NCI-H460 (cell line): ENCODE measurements at places on chromosomes 12 and 14.

DNA sequence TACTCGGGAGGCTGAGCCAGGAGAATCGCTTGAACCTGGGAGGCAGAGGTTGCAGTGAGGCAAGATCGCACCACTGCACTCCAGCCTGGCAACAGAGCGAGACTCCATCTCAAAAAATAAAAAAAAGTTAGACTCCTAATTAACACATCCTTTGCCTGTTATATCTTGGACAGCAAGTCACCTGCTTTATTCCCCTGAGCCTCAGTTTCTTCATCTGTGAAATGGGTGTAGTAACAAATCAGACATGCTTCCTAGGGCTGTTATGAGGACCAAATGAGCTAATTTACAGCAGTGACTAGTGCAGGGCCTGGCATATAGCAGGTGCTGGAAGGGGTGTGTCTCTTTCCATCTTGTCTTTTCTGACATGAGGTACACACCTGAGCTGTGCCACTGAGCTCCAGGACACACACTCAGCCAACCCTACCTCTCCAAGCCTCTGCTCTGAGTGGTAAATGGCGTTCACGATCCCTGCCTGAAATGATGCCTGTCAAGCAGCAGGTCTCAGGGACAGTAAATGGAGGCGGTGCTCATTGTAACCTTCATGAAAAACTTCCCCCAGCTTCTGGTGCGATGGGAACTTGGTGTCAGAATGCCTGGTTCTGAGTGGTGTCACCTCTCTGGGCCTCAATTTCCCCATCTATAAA, 31.7 kb downstream of the FOXN4 start:
- no peak for DNase-seq

DNA sequence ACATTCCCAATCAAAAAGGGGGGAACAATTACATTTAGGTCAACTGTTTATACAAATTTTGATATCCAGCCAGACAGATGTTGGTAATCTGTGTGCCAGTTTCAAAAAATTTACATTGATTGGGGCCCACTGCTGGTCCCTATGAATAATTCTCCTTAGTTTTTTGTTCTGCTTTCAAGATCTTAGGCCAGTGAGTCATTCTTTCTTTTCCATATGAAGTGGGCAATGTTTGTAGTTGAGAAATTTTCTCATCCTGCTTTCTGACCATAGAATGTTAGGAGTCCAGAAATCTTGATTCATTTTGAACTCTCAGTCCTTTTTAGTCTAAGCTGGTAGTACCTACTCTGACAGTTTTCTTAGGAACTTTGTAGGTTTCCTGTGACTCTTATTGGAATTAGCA, 244.3 kb downstream of the DIO2 start:
- no peak for DNase-seq

DNA sequence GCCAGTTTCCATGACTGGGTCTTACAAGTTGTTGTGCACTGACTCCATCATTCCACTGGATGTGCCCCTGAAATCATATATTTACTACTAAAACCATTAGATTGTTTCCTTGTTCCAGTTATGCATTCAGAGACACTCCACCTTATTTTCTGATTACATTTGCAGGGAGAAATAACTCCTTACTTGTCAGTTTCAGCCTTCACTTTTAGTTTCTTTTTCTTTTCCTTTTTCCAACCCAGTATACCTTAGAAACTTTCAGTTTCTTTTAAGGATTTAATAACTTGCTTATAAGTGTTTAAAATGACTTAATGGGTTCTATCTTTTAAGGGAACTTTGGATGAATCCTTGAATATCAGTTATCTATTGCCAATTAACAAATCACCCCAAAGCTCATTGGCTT, 39.9 kb downstream of the MRPL42 start:
- no peak for DNase-seq

DNA sequence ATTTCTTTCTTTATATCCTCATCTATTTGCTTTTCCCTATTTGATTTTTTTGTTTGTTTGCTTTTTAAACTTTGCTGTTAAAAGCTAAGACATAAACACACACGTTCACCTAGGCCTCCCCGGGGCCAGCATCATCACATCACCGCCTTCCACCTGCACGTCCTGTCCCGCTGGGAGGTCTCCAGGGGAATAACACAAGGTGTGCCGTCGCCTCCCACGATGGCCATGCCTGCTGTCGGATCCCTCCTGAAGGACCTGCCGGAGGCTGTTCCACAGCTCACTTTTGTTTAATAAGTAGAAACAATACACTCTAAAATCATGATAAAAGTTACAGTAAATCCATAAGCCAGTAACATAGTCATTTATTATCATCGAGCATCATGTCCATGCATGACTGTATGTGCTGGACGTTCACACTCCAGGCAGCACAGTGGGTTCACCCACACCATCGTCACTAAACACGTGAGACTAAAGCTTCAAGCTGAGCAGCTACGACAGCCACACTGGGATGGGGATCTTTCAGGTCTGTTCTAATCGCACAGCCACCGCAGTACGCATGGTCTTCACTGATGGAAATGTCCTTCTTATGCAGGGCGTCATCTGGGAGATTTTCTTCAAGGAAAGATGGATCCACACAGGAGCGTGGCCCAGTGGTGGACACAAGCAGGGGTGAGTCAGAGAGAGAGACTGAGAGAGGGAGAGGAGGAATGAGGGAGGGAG, 3.6 kb downstream of the RIMBP2 start:
- no peak for DNase-seq
